ENCODE measurements at places on chromosomes 3 and 15. TPM values are rescaled to one million over a fixed set of nuclear protein-coding genes. Genes with fewer than 3 reads are reported as not detected.

DNA sequence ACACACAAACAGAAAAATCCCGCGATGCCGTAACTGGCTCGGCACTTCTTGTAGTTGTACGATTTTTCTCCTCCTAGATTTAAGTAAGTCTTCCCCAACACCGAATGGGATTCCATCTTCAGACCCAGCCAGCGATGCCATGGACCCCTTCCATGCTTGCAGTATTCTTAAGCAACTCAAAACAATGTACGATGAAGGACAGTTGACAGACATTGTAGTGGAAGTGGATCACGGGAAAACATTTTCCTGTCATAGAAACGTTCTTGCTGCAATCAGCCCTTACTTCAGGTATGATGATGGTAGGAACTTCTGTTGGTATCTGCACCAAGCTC lies 763 bp downstream of the KBTBD8 start:
- no peak for DNase-seq

The ZNF717 gene
- 3.5 TPM for polyA plus RNA-seq

GRCh38 chr15:92819278-92820235 lies 80.6 kb upstream of the CHD2 start:
- no peak for DNase-seq

DNA sequence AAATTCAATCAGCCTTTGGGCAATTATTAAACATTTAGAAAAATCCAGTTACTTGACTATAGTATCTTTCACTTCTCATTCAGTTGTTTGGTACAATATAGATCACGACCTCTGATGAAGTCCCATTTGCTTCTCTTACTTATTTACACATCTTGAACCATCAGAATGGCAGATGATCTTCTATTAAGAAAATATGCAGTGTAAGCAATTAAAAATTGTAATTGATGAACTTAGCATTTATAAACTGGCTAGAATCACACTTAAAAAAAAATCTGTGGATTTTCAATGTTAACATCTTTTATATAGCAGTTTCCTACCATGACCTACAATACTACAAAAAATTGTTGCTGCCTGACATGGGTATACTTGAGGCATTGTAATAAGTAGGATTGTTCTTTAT lies 395.5 kb upstream of the CNTN4 start:
- DNase-seq: no peak

DNA sequence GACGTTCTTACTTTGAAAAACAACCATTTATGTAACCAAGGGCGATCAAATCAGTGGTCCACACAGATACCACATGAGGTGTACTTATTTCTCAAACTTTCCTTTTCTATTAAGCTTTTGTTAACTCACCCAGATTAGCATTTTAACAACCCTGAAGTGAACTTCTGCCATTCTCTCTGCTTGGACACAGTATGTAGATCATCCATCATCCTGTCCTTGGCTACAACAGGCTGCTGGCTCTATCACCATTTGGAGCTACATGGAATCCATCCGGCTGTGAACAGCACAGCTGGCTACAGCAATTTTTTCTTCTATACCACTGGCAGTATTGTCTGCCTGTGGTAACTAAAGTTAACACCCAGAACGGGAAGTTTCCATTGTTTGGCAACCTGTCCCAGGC lies 4.4 kb downstream of the SEMA6D start:
- no peak for DNase-seq

- DNase-seq: no peak
Measured at GRCh38 chr3:133295944-133296917, 103.6 kb upstream of the BFSP2 start.

DNA sequence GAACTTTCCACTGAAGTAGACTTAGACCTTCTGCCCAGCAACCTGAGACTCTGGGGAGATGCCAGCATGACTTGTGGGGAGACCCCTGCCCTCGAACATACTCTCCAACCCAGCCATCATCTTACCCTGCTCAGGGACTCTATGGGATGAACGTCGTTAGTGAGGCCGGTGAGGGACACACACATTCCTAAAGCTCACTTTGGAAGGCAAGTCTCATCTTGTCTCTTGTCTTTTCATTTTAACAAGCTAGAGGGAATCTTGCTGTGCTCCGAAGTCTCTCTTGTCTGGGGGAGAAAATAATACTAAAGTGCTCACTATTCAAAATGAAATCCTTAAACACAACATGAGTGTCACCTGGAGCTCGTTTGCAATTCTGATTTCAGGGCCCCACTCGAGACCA lies 239.5 kb upstream of the HES1 start:
- no peak for DNase-seq

The LRRIQ4 gene
- not detected for polyA plus RNA-seq

- no peak for DNase-seq
Measured at GRCh38 chr3:156298938-156299337, 178.6 kb downstream of the KCNAB1 start.

GRCh38 chr3:113405180-113405579 lies 36.1 kb downstream of the CFAP44 start:
- DNase-seq: no peak

The TLR9 gene
- not detected for polyA plus RNA-seq

GRCh38 chr15:31758126-31758525 lies 272.2 kb upstream of the CHRNA7 start:
- DNase-seq: peak; percentile 37

The ATP10A gene
- polyA plus RNA-seq: 7.6 TPM

DNA sequence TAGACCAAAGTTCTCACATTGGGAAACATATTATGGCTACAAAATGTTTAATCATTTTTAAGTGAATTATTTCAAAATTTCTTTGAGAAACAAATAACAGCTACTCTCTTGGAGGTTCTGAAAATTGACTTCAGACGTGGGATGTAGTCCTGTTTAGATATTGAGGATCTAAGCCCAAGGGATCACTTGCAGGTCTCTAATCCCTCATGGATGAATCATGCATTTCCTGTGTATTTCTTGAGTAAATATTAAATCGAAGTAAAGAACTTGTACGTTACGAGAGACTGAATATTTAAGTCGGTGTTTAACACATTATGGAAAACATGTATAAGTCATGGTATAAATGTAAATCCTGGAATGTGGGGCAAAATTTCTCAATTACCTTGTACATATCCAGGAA lies 119.8 kb downstream of the EPHA3 start:
- no peak for DNase-seq

DNA sequence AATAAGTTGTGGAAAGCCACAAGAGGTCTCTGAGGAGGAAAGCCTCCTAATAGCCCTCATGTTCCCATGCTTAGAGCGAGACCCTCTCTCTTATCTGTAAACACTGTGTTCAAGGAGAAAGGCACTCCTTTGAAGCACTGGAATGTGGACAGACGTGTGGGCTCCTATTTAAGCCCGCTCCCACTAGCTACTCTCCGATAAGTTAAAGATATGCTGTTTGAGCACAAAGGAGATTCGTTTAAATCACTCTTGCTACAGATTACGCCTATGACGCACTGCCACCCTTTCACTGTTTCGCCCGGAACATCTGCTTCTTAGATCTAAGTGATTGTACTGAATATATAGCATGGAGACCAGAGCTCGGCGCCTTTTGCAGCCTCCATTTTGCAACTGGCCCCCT lies 57.8 kb upstream of the FAM3D start:
- DNase-seq: no peak

GRCh38 chr15:95304151-95304946 lies 1026.2 kb upstream of the NR2F2 start:
- no peak for DNase-seq

The SERPINI2 gene
- not detected for polyA plus RNA-seq

DNA sequence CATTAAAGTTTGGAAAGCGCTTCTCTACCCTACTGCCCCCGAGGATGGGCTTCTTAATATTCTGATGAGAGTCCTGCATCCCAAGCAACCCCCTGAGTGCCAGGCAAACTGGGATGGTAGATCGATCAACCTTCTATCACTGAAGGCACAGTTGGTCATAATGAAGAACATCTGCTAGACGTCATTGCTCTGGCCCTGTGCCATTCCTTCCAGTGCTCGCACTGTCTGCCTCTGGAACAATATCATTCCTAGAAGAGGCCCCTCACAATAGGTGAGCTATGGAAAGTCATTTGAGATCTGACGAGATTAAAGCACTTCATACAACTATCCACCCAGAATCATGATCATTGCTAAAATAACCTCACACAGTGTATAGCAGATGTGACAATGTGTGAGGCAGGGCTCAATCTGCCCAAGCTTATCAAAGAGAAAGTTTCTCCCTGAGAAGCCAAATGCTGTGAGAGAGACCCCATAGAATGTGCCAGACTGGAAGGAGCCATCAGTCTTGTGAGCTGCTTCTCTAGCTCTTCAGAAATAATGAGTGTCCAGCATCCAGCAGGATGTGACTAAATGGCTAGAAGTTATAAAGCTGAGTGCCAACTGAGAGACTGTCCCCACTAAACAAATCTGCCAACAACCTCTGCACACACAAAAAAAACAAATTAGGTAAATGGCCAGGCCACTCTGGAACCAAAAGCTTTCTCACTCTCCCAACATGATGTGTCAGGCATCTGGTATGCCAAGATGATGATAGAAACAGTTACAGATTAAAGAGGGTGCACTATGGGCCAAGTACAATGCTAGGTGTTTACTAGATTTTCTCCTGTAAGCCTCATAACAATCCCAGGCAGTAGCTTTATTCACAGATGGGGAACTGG lies 165.5 kb downstream of the NECTIN3 start:
- peak; percentile 15 for DNase-seq

The PLA1A gene
- polyA plus RNA-seq: 0.12 TPM

DNA sequence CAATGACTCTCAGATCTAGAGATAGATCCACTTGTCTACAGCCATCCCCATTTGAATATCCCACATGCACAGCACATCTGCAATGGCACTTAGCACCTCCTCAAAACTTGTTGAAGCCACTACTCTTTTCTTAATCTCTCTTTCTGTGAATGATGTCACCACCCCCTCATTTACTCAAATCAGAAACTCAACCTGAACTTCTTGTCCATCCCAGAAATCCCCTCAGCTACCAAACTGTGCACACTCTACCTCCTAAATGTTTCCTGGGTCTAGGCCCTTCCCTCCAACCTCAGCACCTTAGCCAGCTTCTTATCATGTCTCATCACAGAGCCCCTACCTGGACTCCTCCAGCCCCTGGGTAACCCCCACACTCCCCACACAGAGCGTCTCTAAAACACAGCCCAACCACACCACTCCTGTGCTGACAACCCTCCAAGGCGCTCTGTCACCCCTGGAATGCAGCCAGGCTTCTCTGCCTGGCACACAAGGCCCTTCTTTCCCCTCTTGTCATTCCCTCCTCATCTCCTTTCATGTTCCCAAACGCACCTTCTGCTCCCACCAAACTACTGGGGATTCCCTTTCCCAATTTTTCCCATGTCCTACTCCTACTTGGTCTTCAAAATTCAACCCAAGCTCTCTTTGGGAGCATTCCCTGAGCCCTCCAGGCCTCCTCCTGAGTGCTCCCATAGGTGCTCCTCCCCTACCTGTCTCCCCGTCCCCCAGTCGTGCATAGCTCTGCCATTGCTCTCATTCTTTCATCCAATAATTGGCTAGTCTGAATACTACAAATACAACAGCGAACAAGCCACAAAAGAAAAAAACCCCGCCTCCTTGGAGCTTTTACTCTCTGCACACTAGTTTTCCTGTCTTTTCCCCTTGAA lies 39.8 kb upstream of the ZBTB38 start:
- no peak for DNase-seq

GRCh38 chr3:107806021-107806420 lies 283.3 kb downstream of the BBX start:
- no peak for DNase-seq

GRCh38 chr3:20924646-20925385 lies 738.8 kb upstream of the SGO1 start:
- DNase-seq: no peak

The AMT gene
- 0.70 TPM for polyA plus RNA-seq

DNA sequence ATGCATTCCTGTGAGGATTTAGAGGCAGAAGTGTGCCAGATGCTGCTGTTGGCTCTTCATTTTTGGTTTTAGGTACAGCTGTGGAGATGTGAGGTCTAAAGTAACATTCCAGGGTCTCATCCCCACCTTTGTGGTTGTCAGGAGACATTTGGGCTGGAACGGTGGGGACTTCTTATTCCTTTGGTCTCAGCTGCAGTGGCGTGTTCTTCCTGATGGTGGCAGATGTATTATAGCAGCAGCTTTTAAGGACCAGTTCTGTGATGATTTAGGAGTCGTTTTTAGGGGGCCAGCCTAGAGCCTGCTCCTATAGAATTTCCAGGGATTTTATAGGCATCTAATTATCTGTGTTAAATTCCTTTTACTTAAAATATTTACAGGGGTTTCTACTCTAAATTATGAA lies 221.0 kb upstream of the EOMES start:
- peak; percentile 36 for DNase-seq

Data from A549 (cell line).